ENCODE measurements at places on chromosomes 13 and 19.

DNA sequence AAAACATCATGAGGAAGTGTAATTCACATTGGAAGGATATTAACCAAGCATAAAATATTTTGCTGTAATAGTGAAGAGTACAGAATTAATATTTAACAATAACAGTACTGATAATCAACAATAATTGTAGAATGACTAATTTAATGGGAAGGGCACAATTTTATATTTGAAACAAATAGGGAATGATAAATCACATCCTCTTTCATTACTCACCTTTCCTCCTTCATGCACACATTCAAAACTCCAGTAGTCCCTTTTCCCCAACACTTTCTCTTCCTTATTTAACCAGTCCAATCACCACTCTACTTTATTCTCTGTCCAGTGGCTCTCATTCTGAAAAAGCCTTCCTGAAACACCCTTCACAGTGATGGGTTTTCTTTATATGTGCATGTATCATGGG is 110.8 kb upstream of the POSTN start:
- DNase-seq = no peak

DNA sequence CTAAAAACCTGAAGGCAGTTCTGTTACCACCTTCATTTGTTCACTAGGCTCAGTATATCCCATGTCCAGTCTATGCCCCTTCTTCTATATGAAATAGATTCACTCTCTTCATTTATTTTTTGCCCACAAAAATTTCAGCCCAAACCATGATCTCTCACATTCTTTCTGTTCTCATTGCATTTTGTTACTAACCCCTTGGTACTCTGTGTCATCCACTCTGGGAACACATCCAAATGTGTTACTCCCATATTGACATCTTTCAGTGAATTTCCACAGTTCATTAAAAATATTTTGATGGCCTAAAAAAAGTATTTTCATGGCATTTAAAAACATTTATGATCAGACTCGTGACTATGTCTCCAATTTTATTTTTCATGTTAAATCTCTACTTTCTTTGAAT is 378.9 kb downstream of the SLITRK1 start:
- no peak for DNase-seq

GRCh38 chr19:4266253-4267000 is 12.6 kb upstream of the SHD start:
- DNase-seq = no peak

DNA sequence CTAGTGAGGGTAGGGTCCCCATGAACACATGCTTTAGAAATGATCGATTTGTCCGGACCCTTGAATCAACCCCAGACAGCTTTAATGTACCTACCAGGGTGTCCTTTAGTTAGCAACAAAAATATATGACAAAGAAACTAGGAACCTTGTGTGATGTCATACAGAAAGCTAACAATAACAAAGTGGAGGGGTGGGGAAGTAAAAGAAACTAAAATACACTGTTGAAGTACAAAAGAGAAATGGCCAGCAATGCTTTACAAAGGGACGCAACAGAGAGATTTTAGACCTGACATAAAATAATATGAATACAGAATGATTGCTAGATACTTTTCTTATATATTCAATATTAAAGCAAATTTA is 40.0 kb downstream of the DZIP1 start:
- no peak for DNase-seq

- no peak for DNase-seq
Measured at GRCh38 chr13:60335531-60335930, 61.5 kb upstream of the TDRD3 start.

DNA sequence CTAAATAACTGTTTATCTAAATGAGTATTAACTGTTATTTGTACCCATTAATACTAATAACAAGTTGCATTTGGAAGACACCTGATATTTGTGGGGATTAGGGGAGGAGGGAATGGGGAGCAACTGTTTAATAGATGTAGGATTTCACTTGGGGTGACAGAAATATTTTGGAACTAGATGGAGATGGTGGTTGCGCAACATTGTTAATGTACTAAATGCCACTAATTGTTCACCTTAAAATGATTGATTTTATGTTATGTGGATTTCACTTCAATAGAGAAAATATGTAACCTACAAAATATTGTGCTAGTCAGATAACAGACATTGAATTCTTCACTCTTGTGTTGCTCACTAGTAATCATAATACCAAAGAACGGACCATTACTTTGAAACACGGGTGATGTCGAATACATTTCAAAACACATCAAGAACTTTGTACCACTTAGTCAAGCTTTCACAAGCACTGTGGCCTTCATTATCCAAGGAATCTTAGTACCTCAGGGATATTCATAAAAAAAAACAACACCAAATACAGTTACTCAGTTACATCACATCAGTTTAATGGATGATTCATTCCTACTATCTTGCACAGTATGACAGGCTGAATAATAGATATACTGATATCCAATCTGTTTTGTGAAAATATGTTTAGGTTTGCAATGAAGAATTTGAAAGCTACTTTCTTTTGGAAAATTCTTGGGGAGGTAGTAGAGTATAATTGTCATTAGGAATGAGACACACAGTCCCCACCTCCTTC is 721.8 kb downstream of the PCDH9 start:
- no peak for DNase-seq

DNA sequence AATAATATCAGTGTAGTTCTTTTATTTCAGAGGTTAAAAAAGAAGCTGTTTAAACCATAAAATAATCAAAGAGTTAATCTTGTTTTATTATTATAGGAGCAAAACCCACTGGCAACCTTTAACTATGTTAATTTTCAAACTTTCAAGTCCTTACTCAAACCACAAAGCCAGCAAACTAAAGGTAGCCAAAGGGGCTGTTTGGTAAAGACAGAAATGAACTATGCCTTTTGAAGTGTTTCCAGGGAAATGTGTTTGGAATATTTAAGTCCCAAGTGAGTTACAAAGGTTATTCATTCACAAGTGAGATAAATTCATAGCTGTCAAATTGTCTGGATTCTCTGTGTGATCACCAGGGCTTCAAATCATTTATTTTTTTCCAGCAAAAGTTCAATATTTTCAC is 264.7 kb downstream of the MZT1 start:
- DNase-seq = no peak

All from CD4-positive, alpha-beta T cell treated with Interleukin-2 at 100 ng/mL for 4 hours (primary cell).